ENCODE measurements at places on chromosomes 16 and 17. TPM values are rescaled to one million over a fixed set of nuclear protein-coding genes. Genes with fewer than 3 reads are reported as not detected.

Gene MAZ
- 373 TPM for total RNA-seq

Gene ASPHD1
- 9.4 TPM for total RNA-seq

Gene TRIM72
- 1.2 TPM for total RNA-seq

Gene NLRC3
- total RNA-seq = 0.41 TPM

Gene ADAM11
- total RNA-seq = 14.7 TPM

Gene DHRS7B
- 11.4 TPM for total RNA-seq

Gene GPR142
- not detected for total RNA-seq

Gene ZPBP2
- not detected for total RNA-seq

Gene ZG16B
- total RNA-seq = not detected

Gene KIF19
- total RNA-seq = not detected

- DNase-seq = no peak
These were observed 23.7 kb upstream of the CBX4 start for GRCh38 chr17:79862771-79863440.

DNA sequence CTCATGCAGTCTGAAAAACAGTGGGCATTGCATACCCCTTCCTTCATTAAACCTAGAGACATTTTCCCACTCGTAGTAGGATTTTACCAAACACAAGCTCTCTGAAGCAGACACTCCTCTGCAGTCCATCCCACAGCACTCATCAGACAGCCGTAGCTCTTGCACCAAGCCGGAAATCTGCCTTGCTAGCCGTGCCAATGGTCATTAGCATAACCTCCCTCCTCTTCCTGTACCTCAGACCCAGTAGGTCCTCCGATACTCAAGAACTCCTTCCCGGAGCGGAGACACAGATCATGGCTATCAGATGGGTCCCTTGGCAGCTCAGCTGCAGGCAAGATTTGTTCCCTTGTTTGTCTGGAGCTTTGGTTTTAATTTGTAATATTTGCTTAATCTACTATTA is 483.1 kb upstream of the PSMD7 start:
- DNase-seq = no peak

DNA sequence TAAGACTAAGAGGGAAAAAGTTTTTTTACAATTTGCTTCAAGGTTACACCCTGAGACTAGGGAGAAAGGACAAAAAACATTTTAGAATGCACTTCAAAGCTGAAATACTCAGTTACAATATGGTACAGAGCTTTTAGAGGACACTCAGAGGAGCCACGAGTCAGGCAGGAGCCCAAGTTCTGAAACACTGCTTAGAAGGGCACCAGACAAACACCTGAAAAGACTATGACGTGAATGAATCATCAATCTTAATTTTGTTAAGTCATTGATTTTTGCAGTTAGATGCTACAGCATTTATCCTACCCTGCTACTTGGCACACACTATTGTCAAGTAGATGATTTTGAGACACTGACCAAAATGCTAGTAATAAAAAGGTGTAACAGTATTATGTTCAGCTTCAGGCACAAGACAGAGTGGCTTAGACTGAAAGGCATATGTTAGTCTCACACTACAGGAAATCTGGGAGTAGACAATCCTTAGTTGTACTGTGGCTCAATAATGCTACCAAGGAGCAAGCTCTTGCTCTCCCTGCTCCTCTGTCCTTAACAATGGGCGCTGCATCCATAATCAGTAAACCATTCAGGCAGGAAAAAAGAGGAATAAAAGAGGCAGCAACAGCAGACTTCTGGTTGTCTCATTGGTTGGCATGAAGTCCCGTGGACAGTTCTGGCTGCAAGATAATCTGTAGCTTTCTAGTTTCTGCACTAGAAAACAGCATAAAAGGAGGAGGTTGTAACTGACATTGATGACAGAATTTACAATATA is 151.8 kb downstream of the ABCA8 start:
- DNase-seq = no peak

GRCh38 chr17:46764000-46764708 is 54.3 kb downstream of the WNT3 start:
- no peak for DNase-seq

DNA sequence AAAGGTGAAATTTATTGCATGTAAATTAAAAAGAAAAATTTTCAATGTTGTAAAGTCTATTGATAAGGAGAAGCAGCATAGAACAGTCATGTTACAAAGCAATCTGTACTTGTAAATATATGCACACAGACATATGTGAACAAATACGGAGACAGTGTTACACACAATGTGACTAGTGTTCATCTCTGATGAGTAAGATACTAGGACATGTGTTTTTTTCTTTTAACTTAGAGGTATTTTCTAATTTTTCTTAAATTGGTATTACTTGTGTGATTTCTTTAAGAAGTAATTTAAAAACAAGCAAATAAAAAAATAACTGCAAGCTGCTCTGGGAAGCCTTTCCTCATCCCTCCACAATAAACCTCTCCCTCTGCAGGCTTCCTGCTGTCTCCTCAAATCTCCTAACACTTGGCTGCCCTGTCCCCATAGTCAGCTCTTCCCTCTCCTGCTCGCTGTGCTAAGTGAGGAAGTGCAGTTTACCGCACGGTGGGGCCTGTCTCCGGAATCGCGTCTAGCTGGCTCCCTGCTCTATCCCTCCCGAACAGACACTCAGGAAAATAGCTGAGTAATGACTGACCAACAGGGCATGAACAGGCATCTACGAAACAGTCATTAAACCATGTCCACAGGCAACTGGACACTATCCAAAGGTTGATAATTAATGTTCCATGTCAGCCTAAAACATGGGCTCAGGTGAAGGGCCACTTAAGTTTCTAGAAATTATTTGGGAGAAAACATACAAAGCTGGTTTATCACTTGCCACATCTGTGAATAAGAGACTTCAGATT is 35.9 kb downstream of the CMTM4 start:
- DNase-seq = peak; percentile 21

GRCh38 chr17:74803388-74803930 is 27.3 kb upstream of the NAT9 start:
- DNase-seq = no peak

GRCh38 chr16:81945665-81946064 is 65.6 kb downstream of the SDR42E1 start:
- no peak for DNase-seq

- DNase-seq = no peak
These were observed 438 bp upstream of the KCNJ12 start for GRCh38 chr17:21375757-21376080.

DNA sequence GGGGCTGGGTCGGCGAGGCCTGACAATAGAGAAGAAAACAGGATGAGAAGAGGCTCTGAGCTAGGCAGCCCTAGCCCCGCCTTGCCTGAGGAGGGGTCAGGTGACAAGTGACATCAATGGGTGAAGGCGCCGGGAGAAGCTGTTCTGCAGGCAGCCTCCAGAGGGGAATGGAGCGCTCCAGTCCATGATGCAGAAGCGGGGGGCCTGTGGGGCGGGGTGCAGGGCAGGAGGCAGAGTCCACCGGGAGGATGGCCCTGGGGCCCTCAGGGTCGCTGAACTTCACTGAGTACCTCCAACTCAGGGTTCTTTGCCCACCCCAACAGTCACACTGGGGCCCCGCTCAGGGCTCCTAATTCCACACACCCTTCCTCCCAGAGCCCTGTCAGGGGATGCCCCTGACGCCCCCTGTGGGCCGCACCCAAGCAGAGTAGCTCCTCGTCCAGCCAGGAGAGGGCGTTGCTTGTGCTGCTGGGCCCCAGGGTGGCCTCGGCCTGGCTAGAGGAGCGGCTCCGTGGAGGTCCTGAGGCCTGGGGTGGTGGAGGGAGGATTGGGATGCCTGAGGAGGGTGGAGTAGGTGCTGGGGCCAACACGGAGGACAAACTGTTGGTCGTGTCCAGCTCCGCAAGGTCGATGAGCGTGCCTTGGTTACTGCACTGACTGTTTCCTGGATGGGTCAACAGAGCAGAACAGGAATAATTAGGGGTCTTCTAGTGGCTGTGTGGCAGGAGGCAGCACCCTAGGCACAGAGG is 20.8 kb downstream of the GGA3 start:
- peak; percentile 54 for DNase-seq

DNA sequence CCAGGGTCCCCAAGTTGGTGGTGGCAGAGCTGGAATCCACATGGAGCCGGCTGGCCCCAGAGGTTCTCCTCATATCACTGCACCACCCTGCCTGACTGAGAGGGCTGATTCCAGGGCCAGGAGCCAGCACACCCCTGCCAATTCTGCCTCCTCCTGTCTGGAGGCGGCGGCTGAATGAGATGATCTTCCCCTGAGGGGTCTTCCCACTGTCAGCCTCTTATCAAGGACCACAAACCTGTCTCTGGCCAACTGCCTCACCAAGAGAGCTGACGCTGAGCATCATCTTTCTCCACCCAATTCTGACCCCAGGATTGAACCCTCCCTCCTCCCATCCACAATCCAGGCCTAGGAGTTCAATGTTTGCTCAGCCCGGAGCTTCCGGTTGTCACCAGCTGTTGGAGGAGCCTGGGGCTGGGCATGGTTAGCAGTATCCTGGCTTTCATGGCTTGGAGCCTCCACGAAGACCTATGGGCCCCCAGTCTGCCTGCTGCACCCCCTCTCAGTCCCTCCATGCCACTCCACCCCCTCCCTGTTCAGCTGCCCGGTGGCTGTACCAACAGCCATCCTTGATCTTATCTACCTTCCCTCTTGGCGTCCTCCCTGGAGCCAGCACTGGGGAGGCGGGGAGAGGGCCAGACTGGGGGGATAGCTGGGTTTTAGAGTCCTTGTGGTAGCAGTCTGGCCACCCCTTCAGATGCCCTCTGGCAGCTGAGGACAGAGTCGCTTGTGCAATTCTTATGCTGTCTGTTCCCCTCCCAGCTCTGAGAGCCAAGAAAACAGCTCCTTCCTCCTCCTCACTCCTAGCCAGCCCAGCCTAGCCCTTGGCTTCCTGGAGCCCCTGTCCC is 25.6 kb downstream of the ABCC3 start:
- DNase-seq = no peak

- no peak for DNase-seq
These were observed 3.7 kb upstream of the SPDYE4 start for GRCh38 chr17:8762012-8762411.

DNA sequence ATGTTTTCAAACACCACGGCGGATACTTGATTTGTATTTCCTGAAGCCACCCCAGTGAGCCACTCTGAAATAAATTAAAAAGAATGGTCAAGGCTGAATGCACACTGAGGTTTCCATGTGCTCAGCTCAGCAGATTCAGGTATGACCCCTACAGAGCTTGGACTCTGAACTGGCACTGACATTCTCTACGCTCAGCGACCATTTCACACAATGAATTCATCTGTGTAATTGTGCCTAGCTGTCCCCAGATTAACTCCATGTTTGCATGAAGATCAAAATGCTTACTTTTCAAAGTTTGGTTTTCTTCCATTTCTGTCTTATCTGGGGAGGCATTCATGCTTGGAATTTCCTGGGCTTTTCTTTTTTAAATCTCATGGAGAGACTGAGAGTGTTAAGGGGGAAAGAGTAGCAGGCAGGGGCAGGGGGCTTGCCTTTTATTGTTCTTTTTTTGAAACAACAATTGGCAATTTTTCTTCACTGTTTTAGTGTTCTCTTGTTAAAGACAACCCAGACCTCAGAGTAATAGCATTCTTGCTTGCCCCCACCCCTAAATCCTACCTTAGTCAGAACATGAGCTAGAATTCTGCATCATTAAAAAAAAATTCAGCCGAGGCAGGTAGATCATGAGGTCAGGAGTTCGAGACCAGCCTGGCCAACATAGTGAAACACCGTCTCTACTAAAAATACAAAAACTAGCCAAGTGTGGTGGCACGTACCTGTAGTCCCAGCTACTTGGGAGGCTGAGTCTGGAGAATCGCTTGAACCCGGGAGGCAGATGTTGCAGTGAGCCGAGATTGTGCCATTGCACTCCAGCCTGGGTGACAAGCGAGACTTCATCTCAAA is 85.5 kb upstream of the HNF1B start:
- DNase-seq = no peak

DNA sequence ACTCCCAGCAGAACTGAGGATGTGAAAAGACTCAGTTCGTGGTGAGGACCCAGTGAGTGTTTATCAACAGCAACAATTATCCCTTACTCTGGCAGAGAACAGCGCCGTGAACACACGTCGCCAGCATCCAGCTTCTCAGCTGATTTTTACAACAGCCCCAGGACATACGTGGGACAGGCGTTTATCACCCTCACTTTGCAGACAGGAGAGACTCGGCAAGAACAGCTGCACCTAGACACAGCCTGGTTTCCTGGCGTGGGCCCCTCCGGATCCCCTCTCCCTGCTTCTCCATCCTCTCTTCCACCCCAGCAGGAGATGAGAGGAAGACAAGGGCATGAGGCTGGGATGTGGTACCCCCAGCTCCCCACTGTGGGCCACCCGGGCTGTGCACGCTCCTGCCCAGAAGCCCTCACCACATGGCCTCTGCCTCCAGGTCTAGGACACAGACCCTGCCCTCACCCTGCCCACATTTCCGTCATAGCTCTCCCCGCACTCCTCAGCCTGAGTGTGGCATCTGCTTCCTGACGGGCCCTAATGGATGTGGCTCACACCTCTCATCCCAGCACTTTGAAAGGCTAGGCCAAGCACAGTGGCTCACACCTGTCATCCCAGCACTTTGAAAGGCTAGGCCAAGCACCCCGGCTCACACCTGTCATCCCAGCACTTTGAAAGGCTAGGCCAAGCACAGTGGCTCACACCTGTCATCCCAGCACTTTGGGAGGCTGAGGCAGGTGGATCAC is 17.5 kb downstream of the ABR start:
- DNase-seq = no peak

DNA sequence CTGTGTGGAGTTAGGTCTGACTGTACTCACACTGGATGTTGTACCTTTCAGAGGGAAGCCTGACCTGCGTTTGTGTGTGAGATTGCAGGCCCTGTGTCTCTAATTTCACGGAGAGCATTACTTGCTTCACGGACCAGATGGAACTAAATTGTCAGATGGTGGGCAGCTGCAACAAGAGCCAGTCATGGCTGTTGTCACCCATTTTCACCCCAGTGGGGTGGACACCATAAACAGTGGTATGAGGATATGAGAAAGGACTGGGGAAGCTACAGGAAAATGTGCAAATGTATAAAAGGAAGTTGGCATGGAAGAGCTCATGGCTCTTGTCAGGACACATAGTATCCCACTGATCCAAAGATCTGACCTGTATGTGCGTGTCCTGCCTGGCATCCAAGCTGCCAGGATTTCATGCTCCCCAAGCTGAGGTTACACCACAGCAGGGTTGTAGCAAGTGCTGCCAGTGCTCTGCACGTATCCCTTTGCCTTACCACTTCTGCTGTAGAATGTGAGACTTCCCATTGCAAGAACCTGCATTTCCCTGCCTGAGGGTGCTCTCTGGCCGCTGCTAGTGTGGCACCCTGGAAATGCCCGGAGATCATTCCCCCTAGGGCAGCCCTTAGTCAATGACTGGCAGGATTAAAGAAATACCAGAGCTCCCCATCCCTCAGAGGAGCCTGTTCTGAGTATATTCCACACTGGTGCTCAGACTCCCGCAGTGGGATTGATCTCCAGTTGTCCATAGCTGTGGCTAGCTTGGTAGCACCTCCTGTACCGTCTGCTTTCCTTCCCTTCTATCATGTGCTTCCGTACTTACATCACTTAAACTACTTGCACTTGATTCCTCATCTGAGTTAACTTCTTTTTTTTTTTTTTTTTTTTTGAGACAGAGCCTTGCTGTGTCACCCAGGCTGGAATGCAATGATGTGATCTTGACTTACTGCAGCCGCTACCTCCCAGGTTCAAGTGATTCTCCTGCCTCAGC is 70.4 kb upstream of the TANC2 start:
- no peak for DNase-seq
